ENCODE measurements at places on chromosomes 16 and 17.
A peak's percentile ranks its signal among the peaks of the same experiment; 100 is the strongest.

- no peak for DNase-seq
Observed at GRCh38 chr17:32335687-32336086, 6.3 kb downstream of the C17orf75 start.

DNA sequence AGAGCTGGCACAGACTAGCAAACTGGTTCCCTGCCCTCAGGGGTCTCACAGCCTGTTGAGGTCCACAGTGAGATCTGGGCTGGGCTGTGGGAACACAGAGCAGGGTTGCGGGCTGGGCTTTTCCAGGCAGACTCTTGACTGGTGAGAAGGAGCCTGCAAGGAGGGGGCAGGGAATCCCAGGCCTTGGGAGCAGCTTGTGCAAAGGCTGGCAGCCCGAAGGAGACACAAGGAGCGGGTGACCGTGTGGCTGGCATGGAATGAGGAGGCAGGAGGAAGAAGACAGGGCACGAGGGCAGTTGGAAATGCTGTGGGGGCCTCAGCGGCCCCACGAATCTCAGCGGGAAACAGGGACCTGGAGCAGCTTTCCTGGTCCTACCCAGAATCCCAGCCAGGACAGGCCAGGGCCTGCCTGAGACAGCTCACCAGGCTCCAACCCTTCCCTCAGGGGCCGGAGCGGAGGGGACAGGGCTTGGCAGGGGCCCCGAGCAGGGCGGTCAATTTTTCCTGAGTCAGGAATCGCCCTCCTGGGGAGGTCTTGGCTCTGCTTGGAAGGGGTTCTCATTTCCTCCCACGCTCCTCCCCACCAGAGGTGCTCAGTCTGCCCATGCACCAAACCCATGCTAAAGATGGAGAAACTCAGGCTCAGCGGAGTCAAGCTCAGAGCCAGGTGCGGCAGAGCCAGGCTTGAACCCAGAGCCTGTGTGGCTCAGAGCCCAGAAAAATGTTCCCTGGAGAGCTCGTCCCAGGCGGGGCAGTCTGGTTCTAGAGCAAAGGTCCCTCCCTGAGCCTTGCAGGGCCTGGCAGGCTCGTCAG, 9.2 kb upstream of the SNN start:
- no peak for DNase-seq

DNA sequence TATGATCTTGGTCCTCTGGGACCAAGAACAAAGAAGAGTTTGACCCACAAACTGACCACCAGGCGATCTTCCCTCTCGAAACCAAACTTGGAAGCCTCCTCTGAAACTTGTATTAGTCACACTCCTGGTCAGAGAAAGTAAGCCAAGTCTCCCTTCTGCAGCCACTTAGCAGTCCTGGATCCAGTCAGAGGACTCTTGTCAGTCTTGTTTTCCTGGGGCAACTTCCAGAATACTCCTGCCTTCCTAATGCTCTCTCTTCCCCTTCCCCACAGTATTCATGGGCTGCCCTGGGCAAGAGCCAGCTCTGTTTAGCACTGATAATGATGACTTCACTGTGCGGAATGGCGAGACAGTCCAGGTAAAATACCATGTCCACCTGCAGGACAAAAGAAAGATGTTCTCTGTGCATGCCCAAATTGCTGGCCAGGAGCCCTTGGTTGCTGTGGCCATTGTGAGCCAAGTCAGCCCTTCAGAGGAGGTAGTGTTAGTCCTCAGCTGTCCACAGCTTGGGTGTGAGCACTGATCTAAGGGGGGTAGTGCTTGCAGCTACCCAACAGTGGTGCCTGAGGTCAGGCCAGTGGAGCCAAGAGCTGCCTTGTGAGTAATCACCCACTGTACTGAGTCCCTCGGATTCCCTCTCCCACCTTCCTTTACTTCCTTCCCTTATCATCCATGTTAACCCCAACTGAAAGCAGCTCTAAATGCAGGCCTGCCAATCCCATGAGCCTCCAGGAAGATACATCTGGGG, 31.2 kb downstream of the CDH3 start:
- DNase-seq: no peak

- no peak for DNase-seq
Observed at GRCh38 chr17:10724546-10725195, 5.2 kb downstream of the TMEM220 start.

- peak; percentile 82 for DNase-seq
Observed at GRCh38 chr16:82995924-82996441, 369.2 kb downstream of the CDH13 start.

GRCh38 chr17:836151-836550, 54.0 kb downstream of the MRM3 start:
- no peak for DNase-seq

DNA sequence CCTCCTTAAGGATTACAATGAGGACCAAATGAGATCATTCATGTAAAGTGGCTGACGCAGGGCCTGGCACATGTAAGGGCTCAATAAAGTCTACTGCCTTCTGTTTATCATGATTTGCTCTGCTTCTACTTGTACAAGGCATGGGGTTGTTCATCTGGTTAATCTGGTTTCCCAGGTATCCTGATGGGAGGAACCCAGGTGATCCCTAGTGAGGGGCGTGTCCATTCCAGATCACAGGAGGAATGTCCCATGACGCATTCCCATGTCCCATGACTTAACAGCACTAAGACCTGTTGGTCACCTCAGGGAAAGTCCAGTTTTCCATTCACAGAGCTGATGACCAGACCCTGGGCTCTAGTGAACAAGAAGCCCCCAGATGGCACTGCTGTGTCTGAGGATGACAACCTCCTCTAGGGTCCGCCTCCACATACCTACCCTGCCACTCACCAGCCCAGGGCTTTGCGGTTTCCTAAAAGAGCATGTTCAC, 11.5 kb upstream of the TPPP3 start:
- DNase-seq: no peak

GRCh38 chr16:51134269-51134812, 16.7 kb downstream of the SALL1 start:
- DNase-seq: no peak

- no peak for DNase-seq
Observed at GRCh38 chr16:35731341-35732040, 2272.1 kb downstream of the TP53TG3F start.

DNA sequence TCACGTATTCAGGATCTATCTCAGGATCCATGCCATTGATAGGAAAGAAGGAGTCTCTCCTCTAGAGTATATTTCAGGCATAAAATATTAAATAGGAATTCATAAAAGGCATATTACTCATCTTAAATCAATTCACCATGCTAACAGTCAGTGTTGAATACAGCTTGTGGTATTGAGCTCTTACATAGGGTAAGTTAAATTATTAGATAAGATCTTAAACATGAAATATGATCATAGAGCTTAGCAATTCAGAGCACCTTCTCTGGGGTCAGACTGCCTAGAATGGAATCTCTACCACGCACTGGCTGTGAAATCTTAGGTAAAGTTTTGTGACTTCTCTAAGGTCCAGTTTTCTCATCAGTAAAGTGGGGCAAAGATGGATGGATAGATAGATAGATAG, 20.7 kb downstream of the MARCHF10 start:
- DNase-seq: no peak

- no peak for DNase-seq
Observed at GRCh38 chr16:17082095-17082882, 388.5 kb downstream of the XYLT1 start.

DNA sequence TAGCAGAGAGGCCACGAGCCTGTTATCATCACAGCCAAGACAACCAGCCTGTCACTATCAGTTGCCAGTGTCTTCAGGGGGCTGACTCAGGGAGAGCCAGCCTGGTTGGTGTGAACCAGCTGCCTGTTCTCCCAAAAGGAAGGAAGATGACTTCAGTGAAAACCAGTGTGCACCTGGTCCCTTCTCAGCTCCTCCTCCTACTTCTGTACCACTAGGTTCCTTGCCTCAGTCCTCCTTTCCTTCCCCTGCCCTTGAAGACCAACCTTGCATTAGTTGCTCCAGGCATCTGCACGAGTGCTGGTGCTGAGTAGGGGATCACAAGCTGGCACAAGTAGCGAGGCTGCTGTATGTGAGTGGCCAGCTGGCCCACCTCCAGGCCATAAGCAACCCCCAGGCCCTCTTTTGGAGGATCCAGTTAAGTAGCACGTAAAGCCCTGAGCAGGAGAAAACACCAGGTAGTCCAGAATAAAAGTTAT, 8.5 kb downstream of the TUBG1 start:
- no peak for DNase-seq

DNA sequence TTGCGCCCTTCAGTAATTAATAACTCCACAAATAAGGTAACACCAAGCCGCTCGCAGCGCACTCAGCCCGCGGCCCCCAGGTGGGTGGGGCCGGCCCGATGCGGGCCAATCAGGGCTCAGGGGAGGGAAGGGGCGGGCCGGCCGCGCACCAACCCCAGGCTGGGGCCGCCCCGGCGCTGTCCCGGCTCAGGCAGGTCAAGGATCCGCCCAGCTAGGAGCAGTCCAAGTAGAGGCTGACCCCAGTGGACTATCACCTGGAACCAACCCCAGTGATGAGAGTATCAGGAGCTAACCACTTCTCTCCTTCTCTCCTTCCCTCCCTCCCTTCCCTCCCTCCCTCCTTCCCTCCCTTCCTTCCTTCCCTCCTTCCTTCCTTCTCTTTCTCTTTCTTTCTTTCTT, 110.8 kb downstream of the C16orf78 start:
- DNase-seq: no peak

DNA sequence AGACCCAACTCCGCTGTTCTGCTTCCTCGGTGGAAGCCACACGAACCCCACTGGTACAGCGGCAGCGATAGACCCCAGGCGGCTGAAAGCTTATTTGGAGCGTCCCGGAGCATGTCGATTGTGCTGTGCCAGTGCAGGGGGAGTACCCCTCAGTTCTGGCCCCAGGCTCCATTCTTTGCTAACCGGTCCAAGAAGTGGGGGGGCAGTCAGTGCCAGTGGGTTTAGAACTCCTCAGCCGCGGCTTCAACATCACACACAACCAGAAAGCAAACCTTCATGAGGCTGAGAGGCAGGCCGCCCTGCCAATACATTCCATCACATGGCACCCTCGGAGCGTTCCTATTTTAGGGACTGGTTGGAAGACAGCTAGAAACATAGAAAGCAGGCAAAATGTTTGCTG, 1.7 kb upstream of the MNT start:
- no peak for DNase-seq

DNA sequence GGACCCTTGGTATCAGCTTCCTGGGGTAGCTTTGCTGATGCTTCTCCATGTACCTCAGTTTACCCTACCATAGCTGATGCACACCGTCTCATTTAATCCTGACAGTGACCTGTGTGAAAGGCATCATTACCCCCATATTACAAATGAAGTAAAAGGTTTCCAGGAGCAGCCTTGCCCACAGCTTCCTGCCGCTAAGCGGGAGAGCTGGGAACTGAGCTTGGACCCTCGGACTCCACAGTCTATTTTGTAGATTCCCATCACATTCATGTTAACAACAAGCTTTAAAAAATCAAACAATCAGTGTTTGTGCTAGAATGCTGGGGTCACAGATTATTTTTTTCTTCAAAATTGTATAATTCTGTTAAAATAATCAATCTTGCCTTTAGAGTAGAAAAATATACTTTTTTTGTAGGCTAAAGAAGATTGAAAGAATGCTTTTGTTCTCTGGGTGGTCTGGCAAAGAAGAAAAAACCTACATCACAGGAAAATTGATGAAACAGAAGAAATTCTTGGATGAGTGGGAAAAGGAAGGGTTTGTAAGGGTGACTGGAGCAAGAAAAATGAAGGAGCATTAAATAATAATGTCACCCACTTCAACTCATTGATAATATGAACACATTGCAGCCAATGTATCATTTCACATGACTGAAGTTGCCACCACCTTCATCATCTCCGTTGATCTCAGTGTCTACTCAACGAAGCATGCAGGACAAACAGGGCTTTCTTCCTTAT, 9.5 kb upstream of the USP10 start:
- DNase-seq: no peak

DNA sequence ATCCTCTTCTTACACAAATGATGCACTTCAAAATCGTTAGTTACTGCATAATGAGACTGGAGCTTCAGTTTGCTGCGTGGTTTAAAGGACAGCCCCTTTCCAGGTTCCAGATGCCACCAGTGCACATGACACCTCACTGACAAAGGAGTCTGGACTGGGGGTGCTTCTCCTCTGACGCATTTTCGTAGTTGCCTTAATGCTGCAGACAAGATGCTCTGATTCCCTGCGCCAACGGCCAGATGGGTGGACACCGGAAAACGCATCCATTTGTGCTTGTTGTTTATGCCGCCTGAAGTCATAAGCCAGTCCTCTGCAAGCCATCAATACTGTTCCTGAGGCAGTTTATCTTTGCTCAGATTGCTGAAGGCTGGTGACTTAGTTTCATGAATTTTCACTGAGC, 16.0 kb downstream of the FBXO31 start:
- no peak for DNase-seq

DNA sequence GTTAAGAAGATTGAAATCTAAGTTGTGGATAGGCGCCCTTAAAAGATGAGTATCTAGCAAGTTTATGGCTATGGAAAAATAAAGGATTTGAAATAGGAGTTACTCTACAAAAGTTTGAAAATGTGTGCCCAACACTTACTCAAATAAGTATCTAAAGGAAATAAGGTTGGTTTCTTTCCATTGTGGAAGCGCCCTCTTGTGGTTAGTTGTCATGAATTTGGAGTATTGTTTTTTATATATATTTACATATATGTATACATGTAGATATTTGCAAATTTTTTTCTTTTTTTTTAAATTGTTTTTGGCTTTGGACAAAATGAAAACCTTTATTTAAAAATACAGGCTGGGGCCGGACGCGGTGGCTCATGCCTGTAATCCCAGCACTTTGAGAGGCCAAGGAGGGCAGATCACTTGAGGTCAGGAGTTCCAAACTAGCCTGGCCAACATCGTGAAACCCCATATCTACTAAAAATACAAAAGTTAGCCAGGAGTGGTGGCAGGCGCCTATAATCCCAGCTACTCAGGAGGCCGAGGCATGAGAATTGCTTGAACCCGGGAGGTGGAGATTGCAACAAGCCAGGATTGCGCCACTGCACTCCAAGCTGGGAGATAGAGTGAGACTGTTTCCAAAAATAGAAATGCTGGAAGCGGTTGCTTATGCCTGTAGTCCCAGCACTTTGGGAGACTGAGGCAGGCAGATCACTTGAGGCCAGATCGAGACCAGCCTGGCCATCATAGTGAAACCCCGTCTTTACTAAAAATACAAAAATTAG, 24.0 kb upstream of the VPS4A start:
- DNase-seq: peak; percentile 43

Data from MV-4-11 (cell line).